Neural crest cell (in vitro differentiated cells): ENCODE measurements at places on chromosomes 12 and 14.

DNA sequence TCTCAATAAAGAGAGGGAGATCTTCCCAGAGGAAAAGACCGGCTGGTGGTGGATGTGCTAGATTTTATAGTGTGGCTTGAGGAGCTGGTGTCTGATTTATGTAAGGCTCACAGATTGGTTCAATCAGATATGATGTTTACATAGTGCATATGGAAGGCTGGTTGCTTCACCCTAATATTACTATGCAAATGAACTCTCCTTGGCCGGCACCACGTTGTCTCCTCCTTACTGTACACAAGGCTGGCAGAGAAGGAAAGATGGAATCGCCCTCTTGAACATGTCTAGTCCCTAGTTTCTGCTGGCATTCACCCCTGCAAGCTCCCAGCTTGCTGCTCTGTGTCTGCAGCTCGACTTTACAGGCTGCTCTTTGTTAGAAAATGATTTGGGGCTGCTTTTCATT, 8.9 kb downstream of the FAM186A start:
- DNase-seq: no peak

- no peak for DNase-seq
These were observed 222.7 kb downstream of the PELI2 start for GRCh38 chr14:56340932-56341331.

GRCh38 chr14:39807271-39807670, 375.0 kb upstream of the FBXO33 start:
- DNase-seq: no peak

- DNase-seq: no peak
These were observed 12.7 kb downstream of the PROX2 start for GRCh38 chr14:74863274-74863673.

DNA sequence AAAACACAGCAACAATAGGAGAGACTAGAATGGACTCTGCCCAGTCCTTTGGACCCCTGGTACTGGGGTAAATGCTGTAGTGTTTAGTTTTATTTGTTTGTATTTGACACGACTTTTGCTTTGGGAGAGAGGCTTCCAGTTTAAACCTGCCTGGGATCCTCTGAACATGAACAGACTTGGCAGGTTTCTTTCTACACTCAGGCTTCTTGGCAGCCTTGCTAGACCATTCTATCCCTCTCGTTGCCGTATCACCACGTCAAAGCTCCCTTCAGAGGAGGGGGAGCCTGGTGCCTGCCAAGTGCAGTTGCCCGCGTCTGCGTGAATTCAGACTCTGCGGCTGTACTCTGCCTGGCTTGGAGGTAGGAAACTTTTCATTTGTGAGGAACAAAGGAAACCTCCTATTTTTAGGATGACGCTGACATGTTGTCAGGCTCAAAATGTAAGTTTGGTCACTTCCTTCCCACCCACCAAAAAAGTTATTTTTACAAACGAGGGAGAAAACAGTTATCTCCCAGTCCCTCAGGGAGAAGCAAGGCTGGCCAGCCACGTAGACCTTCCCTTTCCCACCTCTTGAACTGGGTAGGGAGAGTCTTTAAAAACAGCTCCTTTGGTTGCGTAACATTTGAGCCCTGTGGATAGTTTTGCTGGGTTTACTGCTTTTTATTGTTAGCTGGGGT, 25.9 kb downstream of the CD9 start:
- DNase-seq: no peak

- peak; percentile 83 for DNase-seq
These were observed 19.6 kb downstream of the POMT2 start for GRCh38 chr14:77301103-77301502.

DNA sequence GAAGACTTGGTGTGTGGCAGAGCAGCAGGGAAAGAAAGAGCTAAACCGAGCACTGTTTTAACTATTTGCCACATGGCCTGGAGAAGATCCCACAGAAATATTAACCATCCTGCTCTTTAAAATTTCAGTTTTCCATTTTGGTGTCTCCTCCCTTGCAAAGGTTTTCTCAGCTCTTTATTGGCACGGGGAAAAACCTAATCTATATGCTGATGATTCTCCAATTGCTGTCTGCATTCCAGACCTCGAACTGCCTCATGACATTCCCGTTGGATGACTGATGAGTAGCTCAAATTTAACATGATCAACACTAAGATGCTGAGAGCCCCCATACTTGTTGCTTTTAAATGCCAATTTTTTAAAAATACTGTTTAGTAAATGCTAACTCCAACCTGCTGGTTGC, 115.0 kb downstream of the EMP1 start:
- DNase-seq: no peak

GRCh38 chr14:62144863-62145262, 382.6 kb downstream of the SNAPC1 start:
- no peak for DNase-seq

DNA sequence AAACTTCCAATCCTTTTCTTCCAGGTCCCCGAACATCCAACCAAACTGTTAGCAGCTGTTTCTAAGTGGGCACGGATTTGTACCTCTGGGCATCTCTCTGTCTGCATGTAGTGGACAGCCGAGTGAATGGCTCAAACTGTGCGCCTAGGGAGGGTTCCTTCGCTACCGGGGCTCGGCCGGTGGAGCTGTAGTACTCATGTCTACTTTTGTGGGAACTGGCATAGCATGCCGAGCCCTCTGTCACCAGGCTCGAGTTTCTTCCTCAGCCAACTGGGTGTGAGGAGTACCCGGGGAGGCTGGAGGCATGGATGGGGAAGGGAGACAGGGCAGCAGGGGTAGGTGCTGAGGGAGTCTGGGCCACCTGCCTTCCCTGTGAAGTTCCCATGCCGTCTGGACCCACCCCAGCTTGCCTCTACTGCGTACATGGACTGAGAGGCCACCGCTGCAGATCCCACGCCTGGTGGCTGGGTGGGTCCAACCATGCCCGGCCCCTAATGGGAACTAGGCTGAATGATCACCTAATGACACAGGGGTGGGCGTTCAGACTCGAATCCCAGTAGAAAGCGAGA, 23.0 kb downstream of the TNFAIP2 start:
- DNase-seq: no peak

DNA sequence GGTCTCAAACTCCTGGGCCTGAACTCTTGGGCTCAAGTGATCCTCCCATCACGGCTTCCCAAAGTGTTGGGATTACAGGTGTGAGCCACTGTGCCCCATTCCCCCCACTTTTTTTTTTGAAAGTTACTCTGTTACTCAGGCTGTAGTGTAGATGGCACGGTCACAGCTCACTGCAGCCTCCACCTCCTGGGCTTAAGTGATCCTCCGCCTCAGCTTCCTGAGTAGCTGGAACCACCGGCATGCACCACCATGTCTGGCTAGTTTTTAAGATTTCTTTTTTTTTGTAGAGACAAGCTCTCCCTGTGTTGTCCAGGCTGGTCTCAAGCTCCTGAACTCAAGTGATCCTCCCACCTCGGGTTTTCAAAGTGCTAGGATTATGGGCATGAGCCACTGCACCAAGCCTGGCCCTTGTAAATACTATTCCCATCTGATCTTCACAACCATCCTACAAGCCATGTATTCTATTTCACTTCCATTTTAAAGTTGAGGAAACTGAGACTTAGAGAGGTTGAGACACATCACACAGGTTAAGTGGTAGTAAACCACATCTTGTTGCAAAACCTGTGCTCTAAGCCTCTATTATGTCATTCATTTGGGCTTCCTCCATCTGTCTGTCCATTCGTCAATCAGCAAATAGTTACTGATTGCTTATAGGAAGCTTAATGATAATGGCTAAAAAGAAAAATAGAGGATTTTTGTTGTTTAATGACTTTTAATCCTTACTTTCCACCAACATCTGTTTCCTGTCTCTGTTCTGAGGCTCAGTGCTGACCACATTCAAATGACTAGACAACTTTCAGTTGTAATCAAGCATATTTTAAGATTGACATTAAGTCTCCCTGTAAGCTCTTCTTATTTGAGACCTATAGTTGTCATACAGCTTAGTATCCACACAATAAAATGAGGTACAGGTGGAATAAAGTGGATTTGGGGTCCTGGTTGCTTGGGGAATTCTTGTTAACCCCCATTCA, 9.2 kb downstream of the ASCL4 start:
- DNase-seq: no peak

DNA sequence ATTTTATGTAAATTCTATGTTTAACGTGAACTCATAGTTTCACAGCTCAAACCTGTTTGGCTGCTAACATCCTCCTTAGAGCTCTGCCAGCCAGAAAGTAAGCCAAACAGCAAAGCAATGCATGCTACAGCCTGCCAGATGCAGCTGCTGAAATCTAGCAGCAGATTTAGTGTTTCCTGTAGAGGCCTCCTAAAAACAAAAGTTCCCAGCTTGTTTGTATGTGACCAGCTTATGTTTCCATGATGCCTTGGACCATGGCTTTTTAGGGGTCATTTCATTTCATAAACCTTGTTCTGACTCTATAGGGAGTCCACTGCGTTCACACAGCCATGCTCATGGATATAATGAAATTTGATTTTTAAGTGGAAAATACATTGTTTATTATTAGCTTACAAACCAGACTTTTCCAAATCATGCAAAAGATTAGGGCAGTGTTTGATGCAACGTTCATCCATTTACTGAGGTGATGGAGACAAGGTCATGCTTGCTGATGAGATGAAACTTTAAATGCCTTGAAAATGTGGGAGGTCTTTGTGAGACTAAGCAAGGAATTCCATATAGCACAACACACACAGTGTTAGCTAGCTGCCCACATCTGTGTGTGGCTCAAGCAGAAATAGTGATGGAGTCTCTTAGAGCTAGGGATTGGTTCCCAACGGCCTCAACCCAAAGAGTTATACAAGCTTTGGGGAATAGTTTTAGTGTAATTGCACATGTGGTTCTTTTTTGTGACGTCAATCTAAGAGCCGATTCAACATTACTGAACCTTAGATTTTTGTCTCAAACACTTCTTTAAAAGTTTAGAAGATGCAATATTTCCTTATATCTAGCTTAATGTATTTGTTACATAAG, 157.5 kb upstream of the LRIG3 start:
- DNase-seq: no peak

GRCh38 chr14:88588081-88588480, 25.2 kb downstream of the ZC3H14 start:
- DNase-seq: no peak

DNA sequence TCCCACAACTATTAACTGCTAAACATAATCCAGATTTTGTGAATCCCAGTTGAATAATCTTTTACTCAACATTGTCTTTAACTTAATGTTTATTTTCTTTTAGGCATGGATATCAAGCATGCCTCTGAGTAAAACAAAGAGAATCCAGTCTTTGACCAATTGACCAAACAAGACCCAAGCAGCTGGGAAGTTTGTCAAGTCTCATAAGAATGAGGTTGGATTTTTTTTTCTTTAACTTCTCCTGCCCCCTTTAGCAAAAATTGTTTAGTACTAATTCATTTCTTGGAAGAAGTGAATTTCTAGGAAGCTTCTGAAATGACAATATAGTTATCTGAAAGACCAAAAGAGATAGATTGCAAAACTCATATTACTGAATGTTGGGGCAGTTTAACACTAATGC, 89.9 kb downstream of the OTOGL start:
- DNase-seq: no peak

- no peak for DNase-seq
These were observed 72.7 kb downstream of the DYRK2 start for GRCh38 chr12:67721248-67721647.

GRCh38 chr12:24360907-24361306, 411.4 kb upstream of the SOX5 start:
- DNase-seq: no peak

DNA sequence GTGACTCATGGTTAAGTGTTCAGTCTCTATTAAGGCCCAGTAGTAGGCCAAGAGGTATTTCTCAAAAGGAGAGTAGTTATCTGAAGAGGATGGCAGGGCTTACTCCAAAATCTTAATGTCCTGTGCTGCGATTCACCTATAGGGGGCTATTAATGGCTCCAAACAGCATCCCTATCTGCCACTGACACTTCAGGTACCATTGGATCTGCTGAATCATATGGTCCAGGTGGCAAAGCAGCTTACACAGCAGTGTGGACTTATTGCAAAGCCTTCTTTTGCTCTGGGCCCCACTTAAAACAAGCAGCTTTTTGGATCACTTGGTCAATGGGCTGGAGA, 60.8 kb upstream of the ATP2B1 start:
- no peak for DNase-seq

DNA sequence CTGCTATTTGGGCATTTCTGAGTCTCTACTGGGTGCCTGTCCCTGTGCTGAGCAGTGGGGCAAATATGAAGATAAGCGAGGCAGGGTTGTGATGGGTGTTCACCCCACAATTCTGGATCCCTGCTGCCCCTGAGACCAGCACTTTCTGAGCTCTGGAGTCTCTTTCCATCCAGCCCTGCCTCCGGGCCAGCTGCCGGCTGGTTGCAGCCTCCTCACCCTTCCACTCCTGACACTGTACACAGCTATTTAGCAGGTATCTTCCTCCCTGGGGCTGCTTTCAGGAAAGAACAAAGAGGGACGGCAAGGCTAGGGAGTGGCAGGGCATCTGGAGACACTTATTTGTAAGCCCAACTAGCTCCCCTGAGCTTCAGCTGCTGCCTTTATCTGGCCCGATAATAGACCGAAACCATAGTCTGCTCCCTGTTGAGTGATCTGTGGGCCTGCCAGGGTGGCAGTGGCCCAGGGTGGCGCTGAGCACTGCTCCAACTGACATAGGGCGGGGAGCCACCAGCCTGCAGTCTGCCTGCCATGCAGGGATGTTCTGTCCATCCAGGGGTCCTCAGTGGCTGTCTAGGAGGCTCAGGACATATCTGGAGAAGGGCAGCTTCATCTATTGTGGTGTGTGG, 7.6 kb upstream of the KRT80 start:
- no peak for DNase-seq

- no peak for DNase-seq
These were observed 77.9 kb downstream of the FOXN3 start for GRCh38 chr14:89339158-89339557.

DNA sequence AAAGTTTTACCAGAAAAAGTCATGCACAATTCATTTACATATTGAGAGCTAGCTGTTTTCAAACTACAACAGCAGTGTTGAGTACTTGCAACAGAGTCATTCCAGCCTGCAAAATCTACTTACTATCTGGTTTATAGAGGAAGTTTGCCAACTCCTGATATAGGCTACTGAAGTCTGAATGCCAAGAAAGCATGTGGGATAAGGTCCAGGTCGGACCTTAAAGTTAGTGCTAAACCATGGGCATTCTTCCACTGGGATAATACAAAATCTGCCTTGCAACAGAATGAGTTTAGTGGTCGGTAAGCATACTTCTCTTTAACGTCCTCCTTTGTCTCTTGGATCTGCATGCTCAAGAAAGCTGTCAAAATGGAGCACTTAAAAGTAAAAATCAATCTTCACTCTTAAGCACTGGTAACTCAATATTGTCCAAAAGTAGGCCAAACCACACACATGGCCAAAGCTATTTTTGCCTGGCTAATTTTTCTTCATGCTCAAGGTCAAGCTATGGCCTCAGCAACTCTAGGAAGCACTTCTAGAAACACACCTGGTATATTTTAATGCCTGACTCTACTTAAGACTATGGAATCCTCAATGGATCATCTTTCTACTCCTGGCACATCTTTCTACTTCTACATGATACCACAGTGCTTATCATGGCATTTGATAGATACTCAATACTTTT, 364.9 kb upstream of the KITLG start:
- no peak for DNase-seq

GRCh38 chr12:15620741-15621539, 168.2 kb downstream of the EPS8 start:
- no peak for DNase-seq
